ENCODE measurements at places on chromosomes 3 and 15.

DNA sequence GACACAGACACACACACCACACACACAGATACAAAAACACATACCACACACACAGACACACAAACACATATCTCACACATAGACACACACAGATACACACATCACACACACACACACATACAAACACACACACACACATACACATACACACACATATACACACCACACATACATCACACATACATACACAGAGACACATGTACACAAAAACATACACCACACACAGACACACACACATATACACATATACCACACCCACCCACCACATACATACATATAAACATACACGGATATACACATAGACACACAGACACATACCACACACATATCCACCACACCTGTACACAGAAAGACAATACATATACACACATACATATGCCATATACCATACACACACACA is 66.7 kb downstream of the RASGRF1 start:
- DNase-seq: no peak

- DNase-seq: no peak
Observed at GRCh38 chr15:74317820-74318375, 49.5 kb downstream of the CYP11A1 start.

DNA sequence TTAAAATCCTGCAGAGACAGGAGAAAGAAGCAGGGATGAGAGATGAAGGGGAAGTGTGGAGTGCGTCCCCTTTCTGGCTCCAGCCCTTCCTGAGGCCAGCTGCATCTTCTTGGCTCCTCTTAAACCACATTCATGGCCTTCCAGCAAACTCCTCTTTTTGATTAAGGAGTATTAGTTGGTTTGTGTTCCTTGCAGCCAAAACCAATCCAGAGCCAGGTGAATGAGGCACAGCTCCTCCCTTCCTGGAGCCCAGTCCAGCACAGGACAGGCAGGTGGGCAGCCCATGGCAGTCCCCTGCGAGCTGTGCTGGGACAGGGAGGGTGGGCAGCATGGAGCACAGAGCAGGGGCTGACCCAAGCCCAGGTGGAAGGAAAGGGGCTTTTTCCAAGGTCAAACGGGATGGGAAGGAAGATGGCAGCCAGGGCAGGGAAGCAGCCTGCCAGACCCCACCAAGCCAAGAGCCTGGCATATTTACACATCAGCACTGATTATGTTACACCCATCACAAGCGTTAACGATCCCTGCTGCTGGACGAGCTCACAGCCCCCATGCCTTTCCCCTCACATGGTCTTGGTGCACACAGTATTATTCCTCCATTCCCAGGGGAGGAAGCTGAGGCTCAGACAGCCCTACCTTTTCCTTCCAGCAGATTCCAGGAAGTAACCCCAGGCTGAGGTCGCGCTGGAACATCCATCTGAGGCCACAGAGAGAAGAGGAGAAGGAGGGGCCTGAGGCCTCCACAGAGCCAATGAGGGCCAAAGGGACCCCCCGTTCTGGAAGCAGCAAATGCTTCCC is 175.6 kb downstream of the SMAD6 start:
- DNase-seq: no peak

GRCh38 chr3:170207717-170208116 is 14.5 kb upstream of the PRKCI start:
- no peak for DNase-seq

DNA sequence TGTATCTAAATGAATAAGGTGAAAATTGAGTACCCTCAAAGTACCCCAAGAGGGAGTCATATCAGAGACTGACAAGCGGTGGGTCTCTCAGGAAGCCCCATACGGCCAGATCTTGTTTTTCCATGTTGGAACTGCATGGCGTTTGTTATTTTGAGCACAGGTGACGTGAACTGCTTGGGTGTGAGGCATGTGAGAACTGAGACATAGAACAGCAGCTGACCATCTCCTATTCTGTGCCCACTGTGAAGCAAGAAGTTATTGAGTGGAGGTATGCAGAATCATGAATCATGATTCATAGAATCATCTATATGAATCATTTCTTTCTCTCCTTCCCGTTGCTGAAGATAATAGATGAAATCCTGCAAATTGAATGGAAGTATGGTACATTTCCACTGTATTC is 4.6 kb downstream of the VPS8 start:
- no peak for DNase-seq

DNA sequence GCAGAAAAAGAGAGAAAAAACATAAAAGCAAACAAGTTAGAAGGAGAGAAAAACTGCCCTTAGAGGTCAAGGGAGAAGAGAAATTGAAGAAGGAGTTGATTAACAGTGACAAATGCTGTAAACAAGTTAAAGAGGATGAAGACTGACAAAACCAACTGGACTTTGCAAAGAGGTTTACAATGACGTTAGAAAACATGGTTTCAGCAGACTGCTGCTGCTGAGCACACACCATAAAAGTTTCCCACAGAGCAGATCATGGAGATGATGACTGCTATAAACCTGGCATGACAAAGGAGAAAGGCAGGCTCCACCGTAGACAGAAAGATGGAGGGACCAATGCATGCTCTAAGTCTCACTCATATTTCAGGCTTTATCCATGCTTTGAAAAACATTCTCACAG is 78.7 kb downstream of the POLQ start:
- no peak for DNase-seq

- DNase-seq: peak; percentile 12
Observed at GRCh38 chr15:82643992-82644391, 3.2 kb downstream of the CPEB1 start.

DNA sequence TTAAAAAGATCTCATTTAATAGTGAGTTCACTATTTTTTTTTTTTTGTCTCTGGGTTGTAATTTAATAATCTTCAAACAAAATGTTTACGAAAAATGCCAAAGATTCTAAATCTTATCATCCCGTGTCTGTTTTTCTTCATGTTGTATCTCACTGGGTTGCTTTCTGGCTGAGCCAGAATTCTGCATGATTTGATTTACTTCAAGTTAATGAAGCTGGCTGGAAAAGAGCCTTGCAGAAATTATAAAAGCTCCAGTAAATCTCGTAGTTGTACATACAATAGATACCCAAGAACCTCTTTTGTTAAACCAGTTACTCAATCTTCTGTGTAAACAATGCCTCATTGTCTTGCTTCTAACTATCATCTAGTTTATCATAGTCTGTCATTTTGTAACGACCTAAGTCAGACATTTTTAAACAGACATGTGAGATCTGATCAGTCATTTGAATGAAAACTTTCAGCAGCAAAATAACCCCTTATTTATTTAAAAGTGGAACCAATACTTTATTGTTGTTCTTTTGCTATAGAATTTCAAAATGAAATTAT is 249.0 kb downstream of the MCTP2 start:
- no peak for DNase-seq

- no peak for DNase-seq
Observed at GRCh38 chr3:22228705-22229104, 477.7 kb upstream of the ZNF385D start.
